ENCODE measurements at places on chromosomes 13 and 19.

DNA sequence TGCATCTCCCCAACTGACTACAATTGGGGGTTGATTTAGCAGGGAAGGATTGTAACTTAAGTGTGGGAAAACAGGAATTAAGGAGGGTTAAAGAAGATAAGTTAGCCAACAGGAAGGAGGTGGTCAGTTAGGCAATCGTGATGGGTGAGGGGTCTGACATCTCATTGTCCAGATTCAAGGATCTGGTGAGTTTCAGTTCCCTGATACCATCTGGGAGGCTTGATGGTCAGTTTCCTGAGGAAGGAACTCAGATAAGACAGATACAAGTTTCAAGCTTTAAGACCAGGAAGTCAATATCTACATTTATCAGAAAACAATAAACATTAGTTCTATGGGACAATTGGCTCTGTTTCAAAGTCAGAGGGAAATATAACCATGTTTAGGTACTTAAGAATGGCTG lies 601.8 kb downstream of the SLITRK6 start:
- DNase-seq: no peak

GRCh38 chr13:90968166-90968904 lies 379.2 kb upstream of the MIR17HG start:
- no peak for DNase-seq

GRCh38 chr19:919199-920050 lies 2.3 kb downstream of the KISS1R start:
- no peak for DNase-seq

GRCh38 chr13:30848332-30849027 lies 57.6 kb upstream of the MEDAG start:
- DNase-seq: no peak

DNA sequence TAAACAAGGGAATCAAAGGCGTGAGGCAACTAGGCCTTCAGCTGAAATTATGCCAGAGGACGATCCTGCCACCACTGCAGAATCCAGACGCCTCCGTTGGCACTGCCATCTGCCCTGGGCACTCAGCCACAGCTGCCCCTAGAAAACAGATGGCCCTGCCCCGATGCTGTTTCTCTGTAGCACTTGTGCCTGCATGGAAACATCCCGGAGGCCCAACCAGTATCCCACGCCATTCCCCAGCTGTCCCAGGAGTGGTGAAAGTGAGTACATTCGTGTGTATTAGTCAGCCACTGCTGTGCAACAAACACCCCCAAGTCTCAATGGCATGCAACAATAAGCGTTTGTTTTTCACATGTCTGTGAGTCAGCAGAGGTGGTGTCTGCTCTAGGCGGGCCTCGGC lies 8.9 kb upstream of the CRTC1 start:
- DNase-seq: peak; percentile 27

- DNase-seq: peak; percentile 71
These were observed 516.2 kb downstream of the MYO16 start for GRCh38 chr13:109145631-109146030.

- DNase-seq: peak; percentile 20
These were observed 726 bp upstream of the UFM1 start for GRCh38 chr13:38348861-38349389.

Measured in hippocampal formation (tissue), 2 donors.